ENCODE measurements at places on chromosomes 4 and X. TPM values are rescaled to one million over a fixed set of nuclear protein-coding genes. Genes with fewer than 3 reads are reported as not detected.

Gene SRPK3
- total RNA-seq, result not detected

Gene PPEF2
- total RNA-seq, result 0.24 TPM

Gene TEC
- total RNA-seq, result 4.6 TPM

Gene FGF5
- total RNA-seq, result not detected

Gene TMPRSS11E
- not detected for total RNA-seq

Gene CENPVL1
- not detected for total RNA-seq

Gene C4orf36
- not detected for total RNA-seq

Gene FRAS1
- not detected for total RNA-seq

Gene SHISA3
- not detected for total RNA-seq

Gene DOCK11
- 50.6 TPM for total RNA-seq

Gene SPACA5
- not detected for total RNA-seq

Gene IQCM
- total RNA-seq, result not detected

Gene FAM47E
- not detected for total RNA-seq

Gene DAPP1
- 58.4 TPM for total RNA-seq

Gene SRPX2
- not detected for total RNA-seq

Gene PHOX2B
- total RNA-seq, result not detected

Gene FAM53A
- total RNA-seq, result 1.8 TPM

Gene PNMA3
- 1.8 TPM for total RNA-seq

Gene H2AZ1
- total RNA-seq, result 844 TPM

Gene VCX2
- total RNA-seq, result not detected

Gene ANOS1
- not detected for total RNA-seq

Gene UGT2B15
- not detected for total RNA-seq

Gene H2BW2
- not detected for total RNA-seq

Gene ABCE1
- 99.9 TPM for total RNA-seq

Gene TRPC3
- 0.95 TPM for total RNA-seq

Measured in activated T-helper 17 cell treated with anti-CD3 and anti-CD28 coated beads, Interleukin-2, amount 50 U/mL, for 72 hours (primary cell).